H54 (cell line): ENCODE measurements at places on chromosomes 1 and 21.

- no peak for DNase-seq
These were observed 248.8 kb upstream of the FOXD3 start for GRCh38 chr1:63073309-63074306.

DNA sequence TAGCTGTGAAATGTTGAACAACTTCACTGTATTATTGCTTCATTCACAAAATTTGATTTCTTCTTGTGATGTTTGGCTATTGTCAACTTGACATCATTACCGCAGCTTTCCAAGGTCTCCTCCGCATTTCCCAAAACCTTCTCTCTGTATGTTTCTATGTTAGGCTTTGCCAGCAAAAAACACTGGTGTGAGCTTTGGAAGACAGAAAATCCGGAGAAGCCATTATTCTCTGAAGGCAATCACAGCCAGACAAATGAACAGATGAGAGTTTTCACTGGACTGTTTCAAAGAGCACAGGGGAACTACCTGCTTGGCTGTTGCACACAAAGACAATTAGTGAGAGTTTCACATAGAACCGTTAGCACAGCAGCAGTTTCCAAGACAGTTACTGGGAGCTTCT, 609.6 kb downstream of the BRINP3 start:
- DNase-seq, result no peak

DNA sequence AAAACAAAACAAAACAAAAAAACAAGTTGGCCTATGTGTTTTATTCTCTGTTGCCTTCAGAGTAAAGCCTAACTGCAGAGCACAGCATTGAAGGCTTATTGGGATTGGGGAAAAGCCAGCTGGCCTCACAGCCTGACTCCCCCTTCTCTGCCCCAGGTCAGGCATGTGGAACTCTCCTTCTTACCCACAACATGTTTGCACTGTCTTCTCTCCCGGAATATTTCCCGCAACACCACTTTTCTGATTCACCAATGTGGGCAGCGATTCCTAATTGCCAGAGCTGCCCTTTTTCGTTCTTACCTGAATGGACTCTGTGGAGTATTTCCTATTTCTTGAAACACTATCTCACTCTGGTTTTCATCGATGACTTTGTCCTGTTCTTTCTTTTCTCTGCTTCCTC, 2.8 kb upstream of the TARBP1 start:
- no peak for DNase-seq

DNA sequence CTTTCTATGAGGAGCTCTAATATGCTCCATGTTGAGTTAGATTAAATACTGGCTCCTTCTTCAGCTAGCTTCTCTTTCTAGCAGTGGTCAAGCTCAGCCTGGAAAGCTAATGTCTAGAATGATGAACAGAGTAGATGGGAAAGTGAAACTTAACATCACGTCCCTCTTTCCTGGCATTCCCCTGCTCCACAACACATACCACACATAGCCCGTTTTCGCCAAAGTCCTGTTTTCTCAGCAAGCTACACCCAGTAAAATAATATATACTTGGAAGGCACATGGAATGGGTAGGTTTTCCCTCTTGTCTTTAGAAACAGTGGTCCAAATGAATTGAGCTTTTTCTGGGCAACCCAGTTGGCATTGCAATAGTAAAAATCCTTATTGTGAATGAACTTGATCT, 3.8 kb downstream of the KRTAP27-1 start:
- DNase-seq, result no peak

DNA sequence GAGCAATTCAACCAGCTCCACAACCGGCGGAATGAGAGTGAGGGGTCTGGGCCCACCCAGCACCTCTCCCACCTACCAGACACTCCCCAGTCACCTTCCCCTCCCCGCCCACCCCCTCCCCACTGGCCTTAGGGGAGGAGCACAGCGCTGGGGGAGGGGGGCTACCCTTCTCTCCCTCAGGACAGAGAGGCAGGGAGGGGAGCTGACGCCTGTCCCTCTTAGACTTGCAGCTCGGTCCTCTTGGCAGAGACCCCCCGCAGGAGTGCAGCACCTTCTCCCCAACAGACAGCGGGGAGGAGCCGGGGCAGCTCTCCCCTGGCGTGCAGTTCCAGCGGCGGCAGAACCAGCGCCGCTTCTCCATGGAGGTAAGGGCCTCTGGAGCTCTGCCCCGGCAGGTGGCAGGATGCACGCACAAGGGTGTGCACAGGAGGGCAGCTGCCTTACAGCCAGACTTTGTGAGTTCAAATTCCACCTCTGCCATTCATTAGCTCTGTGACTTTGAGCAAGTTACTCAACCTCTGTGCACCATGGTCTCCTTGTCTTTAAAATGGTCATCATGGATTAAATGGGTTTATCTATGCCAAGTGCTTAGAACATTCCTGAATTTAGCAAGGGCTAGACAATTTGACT, 18.9 kb downstream of the CDK18 start:
- no peak for DNase-seq

DNA sequence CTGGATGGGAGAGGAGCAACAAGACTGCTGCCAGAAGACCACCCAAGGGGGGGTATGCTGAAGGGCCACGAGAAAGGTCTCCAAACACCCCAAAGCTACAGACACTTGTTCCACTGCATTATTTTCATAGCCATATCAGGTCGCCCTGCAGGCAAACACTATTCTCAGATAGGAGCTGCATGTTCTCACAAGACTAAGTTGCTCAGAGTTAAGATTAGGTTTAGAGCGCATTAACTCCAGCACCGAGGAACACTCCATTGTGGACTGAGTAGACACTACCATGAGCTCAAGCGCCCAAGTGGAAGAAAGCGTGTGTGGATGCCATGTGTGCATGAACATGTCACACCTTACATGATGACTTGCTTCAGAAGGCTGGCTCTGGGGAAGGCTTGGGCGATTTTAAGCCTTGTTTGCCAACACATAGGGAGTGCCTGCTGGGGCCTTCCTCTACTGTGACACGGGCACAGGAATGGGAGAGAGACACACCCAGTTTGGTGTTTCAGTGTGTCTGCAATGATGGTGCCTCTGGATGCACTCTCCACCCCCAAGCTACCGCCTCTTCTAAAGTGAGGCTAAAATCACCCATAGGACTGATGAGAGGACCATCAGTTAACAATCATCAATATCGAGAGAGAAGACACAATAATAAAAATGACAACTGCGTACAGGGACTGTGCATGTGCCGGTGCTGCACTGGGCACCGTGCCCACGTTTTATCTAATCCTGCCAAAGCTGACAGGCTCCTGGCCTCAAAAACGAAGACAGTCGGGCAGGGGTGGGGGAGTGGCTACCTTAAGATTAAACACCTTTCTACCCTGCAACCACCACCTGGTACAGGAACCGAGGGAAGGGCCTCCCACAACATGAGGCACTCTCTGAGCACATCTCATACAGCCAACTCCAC, 34.9 kb downstream of the SSBP3 start:
- DNase-seq, result no peak

DNA sequence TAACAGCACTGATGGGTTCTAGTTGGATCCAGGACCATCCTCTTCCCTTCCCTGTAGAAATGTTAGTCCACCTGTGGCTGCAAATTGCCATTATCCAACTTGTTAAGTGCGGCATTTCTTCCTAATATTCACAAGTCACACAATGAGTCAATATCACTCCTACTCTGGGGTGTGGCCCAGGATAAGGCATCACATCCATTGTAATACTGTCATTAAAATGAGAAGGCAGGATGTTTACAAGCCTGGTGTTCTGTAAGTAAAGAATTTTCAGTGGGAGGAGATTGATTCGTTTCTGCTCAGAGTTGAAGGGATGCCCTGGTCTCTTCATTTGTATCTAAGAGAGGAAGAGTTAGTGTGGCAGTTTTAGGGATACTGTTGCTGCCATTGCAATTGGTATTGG, 18.1 kb upstream of the ARHGAP29 start:
- no peak for DNase-seq

- no peak for DNase-seq
These were observed 606.7 kb upstream of the CHRM3 start for GRCh38 chr1:238779716-238780115.

DNA sequence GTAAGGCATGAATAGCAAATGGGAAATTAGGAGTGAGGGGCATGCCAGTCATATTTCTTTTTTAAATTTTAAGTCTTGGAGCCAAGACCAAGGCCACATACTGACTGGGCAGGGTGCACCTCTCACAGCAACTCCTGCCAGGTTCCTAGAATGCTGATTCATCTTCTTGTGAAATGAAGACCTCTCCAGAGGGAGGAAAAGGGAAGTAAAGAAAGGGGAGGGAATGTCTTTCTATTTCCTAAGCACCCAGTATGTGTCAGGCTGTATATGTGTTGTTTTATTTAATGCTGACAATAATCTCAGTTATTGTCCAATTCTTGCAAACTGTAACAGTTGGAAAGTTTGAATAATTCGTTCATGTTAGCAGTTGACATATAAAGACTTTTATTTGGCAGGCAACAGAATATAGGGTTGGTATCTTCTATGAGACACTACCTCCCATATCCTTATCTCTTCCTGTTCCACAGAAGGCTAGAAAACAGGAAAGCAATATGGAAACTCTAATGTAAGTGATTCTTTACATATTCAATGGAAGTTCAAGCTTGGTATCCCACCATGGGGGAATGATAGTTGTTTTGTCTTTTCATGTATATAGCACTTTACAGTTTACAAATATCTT, 259.1 kb upstream of the USP24 start:
- DNase-seq, result no peak

DNA sequence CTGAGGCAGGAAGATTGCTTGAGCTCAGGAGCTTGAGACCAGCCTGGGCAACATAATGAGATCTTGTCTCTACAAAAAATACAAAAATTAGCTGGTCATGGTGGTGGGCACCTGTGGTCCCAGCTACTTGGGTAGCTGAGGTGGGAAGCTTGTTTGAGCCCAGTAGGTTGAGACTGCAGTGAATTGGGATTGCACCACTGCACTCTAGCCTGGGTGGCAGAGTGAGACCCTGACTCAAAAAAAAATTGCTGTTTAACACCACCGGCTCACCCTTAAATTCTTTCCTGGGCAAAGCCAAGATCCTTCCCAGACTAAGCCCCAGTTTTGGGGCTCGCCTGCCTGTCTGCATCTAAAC, 6.6 kb upstream of the NSUN4 start:
- no peak for DNase-seq

- no peak for DNase-seq
These were observed 12.4 kb upstream of the USP1 start for GRCh38 chr1:62424411-62424810.

DNA sequence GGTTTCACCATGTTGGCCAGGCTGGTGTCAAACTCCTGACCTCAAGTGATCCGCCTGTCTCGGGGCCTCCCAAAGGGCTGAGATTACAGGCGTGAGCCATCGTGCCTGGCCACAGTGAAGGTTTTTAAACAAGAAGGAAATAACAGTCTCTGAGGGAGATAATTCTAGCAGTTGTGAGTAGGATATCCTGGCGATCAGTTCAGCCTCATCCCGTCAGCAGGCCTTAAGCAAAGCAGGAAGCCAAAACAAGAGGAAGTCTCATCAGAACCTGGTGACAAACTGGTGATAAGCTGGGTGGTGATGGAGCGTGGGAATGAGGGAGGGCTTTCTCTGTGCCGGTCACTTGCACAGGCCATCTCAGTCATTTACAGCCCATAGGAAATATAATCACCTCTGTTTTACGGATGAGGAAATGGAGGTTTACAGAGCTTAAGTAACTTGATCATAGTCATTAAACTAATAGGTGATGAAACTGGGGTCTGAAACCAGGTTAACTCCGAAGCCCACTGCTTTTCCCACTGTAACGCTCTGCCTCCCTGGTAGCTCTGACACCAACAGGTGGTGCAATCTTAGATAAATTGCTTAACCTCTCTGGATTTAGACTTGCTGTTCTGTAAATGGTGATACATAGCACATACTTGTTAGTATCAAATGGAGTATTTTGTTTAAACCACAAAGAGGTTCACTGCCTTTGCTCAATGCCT, 40.8 kb upstream of the A3GALT2 start:
- DNase-seq, result no peak

DNA sequence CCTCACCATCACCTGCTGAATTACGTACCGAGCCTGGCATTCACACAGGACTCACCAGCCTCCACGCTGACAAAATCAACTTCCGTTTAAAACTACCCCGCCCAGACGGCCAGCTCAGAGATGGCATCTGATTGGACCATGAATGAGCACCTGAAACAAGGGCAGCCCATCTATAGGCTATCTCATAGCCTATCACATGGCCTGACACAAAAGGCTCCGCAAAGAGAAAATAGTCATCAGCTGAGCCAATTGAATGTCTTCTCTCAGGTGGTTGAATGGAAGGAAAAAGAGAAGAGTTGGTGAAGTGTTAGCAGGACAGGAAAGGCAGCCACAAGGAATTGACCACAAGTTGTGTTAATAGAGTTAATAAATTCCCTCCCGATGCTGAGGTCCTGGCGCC, 50.6 kb upstream of the ZC3H12A start:
- peak; percentile 97 for DNase-seq

DNA sequence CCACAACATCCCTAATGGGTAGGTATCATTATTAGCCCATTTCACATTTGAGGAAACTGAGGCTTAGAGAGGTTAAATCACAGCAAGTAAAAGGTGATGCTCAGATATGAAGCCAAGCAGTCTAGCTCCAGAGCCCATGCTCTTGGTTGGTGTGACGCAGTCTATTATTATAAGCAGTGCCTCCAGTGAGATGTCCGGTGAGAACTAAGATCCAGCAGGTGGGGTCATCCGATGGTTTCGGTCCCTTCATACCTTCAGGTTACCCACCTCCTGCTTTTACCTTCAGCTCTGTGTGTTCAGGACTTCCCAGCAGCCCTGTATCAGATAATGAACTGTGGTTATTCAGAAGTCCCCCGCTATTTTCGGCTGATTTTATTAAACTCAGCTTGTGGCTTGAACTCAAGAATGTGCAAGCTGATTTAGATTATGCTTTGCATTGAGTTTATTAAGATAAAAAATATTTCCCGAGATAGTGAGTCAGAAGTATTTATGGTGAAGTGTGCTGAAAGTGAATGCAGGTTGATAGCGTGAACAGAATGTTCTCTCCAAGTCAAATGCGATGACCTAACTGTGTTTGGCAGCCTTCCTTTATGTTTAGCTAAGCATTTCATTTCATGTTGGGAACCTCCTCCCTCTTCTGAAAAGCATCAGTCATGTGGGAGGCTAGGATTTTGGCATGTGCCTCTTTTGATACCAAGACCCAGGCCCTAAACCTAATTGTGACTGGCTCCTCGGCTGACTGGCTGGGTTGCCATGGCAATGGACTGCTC, 160.9 kb upstream of the UBE2U start:
- peak; percentile 57 for DNase-seq

DNA sequence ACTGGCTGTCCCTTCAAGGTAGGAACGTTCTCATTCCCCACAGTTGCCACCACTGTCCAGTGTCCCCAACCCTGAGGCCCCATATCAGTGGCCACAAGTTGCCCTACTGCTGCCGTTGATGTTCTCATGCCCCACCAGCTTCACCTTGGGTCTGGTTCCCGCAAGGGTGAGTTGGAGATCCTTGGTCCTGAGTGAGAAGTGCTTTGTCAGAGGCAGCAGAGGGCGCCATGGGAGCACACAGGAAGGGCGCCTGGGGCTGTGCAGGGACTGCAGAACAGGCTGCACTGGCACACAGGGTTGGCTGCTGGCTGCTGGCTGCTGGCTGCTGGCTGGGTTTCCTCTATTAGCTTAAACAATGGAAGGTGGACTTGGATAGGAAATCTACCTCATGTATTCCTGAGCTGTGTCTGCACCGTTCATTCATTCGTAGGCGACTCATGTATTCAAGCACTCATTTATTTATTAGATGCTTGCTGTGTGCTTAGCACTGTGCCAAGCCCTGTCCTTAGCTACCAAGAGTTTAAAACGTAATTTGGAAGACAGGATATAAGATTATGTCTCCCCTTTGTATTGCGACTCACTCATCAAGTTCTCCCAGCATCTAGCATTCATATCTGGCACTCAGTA, 2.1 kb upstream of the S100A9 start:
- peak; percentile 63 for DNase-seq

GRCh38 chr1:53799141-53799540, 39.0 kb downstream of the NDC1 start:
- no peak for DNase-seq

- no peak for DNase-seq
These were observed 45.5 kb downstream of the TP73 start for GRCh38 chr1:3697810-3698209.
